Uterus (tissue), 4 donors: ENCODE measurements at places on chromosomes 1 and 21. TPM values are rescaled to one million over a fixed set of nuclear protein-coding genes. Genes with fewer than 3 reads are reported as not detected.

ACOT7 gene
- 16.8 TPM for total RNA-seq

DNA sequence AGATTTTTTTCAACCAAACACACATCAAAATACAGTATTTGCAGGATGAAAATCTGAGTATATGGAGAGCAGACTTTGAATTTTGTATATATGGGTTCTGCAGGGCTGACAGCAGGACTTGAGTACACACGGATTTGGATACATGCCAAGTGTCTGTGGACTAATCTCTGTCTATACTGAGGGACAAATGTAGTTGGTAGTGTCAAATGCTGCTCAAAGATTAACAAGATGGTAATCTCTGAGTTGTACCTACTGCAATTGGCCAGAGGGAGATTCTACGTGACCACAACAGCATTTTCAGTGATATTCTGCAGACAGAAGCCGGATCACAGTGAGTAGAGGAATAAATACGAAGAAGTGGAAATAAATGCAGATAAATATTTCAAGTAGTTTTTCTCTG lies 43.4 kb downstream of the SHCBP1L start:
- no peak for DNase-seq

PPM1J gene
- total RNA-seq, result 4.2 TPM

CA6 gene
- not detected for total RNA-seq

SNAP47 gene
- total RNA-seq, result 72.8 TPM

GRCh38 chr1:17561561-17561985 lies 22.1 kb downstream of the ARHGEF10L start:
- peak; percentile 55 for DNase-seq

GRCh38 chr1:232421143-232421796 lies 208.7 kb downstream of the SIPA1L2 start:
- DNase-seq, result no peak

RYR2 gene
- 8.4 TPM for total RNA-seq

GRCh38 chr21:44450999-44451398 lies 4.3 kb upstream of the LRRC3 start:
- DNase-seq, result no peak

DNA sequence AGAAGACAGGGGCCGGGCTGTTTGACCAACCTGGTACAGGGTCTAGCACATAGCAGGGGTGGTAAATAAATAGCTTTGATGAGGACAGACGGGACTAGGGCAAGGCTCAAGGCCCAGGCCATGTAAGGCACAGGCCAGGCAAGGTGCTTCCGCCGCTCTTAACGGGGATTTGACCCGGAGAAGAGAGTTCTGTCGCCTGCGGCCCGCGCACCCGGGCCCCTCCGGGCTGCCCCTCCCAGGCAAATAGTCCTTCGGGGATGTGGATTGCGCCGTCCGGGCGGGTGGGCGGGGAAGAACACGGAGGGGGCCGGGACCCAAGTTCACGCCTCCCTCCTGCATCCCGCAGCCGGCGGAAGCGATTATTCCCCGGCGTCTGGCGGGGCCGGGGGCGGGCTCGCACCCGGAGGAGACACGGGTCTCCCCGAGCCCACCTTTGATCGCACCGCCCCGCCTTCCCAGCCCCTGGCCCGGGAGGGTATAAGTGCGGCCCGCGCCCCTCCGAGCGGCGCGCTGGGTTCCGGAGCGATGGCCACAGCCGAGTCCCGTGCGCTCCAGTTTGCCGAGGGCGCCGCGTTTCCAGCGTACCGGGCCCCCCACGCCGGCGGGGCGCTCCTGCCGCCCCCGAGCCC lies at the start of gene MIXL1:
Gene MIXL1, plus strand, starts transcription at position 508 of the 629 bp plus-strand sequence. Its CDS starts 18 bp downstream, at position 526.
- DNase-seq, result no peak

ARMH1 gene
- total RNA-seq, result 2.7 TPM

- DNase-seq, result peak; percentile 18
Observed at GRCh38 chr1:178727014-178727895, 2.2 kb downstream of the RALGPS2 start.

DNA sequence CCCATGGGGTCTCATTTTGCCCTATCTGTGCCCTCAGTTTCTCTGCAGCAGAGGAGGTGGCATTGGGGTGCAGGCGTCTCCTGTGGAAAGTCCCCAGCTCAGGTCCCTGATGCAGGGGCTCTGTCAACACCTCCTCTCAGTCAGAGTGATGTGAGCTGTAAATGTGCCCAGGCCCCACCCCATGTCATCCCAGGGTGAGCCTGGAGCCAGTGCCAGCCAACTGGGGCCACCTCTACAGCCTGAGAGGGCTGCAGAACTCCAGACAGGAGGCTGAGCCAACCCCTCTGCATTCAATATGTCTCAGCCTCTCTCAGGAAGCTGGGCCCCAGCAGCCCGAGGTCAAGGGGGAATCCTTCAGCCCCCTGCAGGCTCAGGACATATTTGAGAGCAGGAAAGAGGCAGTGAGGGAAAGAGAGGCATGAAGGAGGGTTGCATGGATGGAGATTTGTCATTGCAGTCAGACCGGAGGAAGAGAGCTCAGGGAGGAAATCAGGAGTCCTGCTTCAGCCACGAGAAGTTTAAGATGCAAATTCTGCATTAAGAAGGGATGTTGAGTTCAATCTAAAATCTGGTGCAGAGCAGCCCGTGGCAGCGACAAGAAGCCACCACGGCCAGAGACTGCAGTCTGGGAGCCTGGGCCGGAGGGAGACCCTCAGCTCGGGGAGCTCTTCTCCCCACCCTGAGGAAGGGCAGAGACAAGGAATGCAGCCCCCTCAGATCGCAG lies 288.2 kb upstream of the VAMP3 start:
- DNase-seq, result no peak

KCNJ9 gene
- total RNA-seq, result 0.28 TPM

DNA sequence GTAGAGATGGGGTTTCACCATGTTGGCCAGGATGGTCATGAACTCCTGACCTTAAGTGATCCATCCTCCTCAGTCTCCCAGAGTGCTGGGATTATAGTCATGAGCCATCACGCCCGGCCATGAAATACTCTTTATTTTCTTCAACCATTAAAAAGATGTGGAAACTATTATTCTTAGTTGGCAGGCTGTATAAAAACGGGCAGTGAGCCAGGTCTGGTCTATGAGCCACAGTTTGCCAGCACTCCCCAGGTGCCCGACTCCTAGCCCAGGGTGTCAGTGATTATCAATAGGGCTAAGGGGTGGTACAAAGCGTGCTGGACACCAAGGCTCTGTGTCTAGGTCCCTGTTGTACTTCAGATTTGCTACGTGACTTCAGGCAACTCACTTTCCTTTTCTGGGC lies 3.7 kb upstream of the TMEM61 start:
- no peak for DNase-seq

DNA sequence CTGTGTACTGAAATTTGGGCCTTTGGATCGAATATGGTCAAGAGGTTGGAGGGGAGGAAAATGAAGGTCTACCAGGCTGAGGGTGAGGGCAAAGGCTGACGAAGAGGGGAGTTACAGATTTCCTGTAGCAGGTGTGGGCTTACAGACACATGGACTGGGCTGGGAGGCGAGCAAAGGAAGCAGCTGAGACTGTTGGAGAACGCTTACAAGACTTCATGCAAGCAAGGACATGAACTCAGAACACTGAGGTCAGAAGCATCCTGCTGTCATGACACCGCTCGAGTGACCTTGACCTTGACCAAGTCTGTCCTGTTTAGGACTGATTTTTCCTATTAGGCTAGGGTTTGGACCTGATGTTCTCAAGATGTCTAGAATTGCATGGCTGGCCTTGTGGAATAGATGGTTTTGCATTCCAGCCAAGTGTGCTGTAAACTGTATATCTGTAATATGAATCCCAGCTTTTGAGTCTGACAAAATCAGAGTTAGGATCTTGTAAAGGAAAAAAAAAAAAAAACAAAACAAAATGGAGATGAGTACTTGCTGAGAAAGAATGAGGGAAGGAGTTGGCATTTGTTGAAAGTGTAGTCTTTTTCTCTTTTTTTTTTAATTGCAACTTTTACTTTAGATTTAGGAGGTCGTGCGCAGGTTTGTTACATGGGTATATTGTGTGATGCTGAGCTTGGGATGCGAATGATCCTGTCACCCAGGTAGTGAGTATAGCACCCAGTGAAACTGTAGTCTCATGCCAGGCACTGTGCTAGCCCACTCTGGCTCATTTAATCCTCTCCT lies 5.8 kb downstream of the ELF3 start:
- no peak for DNase-seq

- no peak for DNase-seq
Observed at GRCh38 chr1:7223334-7224080, 438.3 kb downstream of the CAMTA1 start.

PDZK1IP1 gene
- total RNA-seq, result 0.48 TPM
